ENCODE measurements at places on chromosomes 3 and 15.

DNA sequence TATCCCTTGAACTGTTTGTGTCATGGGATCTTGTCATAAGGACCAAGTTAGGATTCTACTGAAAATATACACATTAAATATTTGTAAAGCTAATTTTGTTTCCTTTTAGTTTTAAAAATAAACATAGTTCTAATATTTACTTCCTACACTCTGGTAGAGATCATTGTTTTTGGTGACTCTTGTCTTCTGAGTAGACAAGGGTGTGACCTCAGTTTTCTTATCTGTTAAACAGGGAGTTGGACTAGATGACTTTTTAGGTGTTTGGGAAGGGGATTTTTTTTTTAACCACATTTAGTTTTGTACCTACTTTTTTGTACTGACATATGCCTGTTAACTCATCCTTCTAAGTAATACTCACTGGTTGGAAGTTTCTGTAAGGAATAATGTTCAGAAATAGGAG is 30.8 kb downstream of the PLS1 start:
- no peak for DNase-seq

- DNase-seq, result no peak
Observed at GRCh38 chr15:65690173-65690572, 68.4 kb downstream of the SLC24A1 start.

- DNase-seq, result no peak
Observed at GRCh38 chr3:152834776-152835600, at the start of gene P2RY1. P2RY1 (plus strand) TSS chr3:152835131; CDS start chr3:152835783, 652 bp downstream.

- DNase-seq, result no peak
Observed at GRCh38 chr15:33670567-33670966, 297.7 kb upstream of the CHRM5 start.

DNA sequence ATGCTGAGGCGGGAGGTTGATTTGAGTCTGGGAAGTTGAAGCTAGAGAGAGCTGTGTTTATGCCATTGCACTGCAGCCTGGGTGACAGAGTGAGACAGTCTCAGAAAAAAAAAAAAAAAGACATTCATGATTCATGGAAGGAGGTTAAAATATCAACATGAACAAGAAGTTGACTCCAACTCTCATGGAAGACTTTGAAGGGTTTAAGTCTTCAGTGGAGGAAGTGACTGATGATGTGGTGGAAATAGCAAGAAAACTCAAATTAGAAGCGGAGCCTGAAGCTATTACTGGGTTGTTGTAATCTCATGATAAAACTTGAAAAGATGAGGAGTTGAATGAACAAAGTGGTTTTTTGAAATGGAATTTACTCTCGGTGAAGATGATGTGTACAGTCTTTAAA is 491.8 kb downstream of the SQOR start:
- no peak for DNase-seq

GRCh38 chr3:138861798-138862197 is 27.1 kb upstream of the PIK3CB start:
- DNase-seq, result no peak

GRCh38 chr15:42210696-42211095 is 2.6 kb upstream of the VPS39 start:
- DNase-seq, result no peak

Data from T-helper 22 cell (primary cell).